ENCODE measurements at places on chromosomes 5 and 9.

GRCh38 chr5:179464631-179465030, 85.7 kb upstream of the RUFY1 start:
- DNase-seq = no peak

GRCh38 chr5:14449052-14449661, 132.4 kb upstream of the OTULINL start:
- no peak for DNase-seq

GRCh38 chr5:68922172-68922987, 171.4 kb upstream of the SLC30A5 start:
- DNase-seq = no peak

GRCh38 chr5:37552770-37553719, 173.9 kb downstream of the WDR70 start:
- DNase-seq = no peak

- DNase-seq = no peak
Measured at GRCh38 chr5:37580106-37580505, 201.0 kb downstream of the WDR70 start.

DNA sequence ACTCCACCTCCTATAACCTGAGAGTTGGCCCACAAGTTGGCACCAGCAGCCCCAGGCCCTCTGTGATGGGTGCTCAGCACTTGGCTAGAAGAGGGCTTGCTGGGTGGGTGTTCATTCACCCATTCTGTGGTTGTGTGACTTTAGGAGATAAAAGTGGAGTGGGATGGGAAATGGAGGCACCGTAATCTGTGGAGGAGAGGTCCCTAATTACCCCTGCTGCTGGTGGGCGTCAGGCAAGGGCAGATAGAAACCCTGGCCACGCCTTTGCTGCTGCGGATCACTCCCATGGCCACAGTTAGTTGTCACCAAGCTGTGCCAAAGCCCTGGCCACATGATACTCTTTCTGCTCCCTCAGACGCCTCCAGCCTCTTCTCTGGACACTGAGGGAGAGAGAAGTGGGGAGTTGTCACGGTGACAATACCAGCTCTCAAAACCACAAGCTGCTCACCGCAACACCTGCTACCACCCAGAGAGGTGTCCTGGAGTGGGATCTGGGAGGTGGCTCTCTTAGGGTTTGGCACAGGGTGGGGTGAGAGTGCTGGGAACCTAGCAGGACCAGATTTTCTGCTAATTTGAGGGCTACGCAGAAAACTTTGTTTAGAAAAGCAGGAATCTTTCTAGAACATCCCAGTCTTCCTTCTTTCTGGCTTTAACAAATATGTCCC, 12.0 kb upstream of the NEUROG1 start:
- DNase-seq = no peak

DNA sequence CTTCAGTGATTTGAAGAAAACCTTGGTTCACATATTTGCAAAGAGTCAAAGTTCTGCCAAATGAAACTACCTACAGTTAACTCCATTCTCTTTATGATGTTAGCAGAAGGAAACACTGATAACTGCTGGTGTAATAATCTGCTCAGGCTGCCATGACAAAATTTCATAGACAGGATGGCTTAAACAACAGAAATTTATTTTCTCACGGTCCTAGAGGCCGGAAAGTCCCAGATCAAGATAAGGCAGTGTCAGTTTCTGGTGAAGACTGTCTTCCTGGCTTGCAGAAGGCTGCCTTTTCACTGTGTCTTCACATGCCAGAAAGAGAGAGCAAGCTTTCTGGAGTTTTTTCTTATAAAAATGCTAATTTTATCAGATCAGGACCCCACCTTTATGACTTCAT, 102.4 kb upstream of the PARP8 start:
- no peak for DNase-seq

GRCh38 chr5:174311531-174312269, 266.2 kb downstream of the NSG2 start:
- peak; percentile 69 for DNase-seq

DNA sequence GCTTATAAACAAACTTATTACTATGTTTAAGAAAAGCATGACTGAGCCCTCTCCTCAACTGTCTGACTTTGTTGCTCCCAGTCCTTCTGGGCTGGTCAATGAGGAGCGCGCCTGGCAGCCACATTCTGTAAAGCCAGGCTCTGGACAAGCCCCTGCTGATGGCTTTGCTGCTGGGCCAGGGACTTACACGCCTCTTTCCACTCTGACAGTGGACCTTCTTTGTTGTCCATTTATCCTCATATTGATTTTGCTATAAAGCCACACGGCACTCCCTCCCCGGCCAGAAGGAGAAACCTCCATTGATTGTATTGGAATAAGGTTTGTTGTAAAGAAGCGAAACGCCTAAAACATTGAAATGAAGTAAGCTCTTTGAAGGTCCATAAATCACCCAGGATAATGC, 50.6 kb downstream of the C5orf15 start:
- DNase-seq = no peak

DNA sequence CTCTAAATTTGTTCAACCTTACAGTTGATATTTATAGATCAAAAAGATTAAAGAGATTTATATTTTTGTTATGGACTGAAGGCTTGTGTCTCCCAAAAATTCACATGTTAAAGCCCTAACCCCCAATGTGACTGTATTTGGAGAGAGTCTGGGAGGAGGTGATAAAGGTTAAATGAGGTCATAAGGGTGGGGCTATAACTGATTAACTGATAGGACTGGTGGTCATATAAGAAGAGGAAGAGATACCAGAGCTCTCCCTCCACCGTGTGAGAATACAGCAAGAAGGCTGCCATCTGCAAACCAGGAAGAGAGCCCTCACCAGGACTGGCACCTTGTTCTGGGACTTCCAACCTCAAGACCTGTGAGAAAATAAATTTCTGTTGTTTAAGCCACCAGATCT, 264.3 kb downstream of the ENC1 start:
- no peak for DNase-seq

DNA sequence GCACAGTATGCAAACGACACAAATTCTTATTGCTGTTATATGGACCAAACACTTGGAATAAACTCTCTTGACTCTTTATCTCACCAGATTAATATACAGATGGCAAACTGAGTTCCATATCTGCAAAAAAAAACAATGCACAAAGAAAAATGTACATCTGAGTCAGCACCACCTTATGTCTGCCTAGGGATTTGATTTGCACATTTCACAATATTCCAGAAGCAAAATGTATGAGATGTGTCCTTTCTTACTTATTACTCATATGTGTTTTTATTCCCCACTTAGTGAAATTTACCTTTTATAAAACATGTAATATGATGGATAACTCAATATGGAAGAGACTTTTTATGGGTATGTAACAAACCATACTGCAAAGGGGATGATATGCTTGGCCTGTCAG, 236.9 kb downstream of the GLIS3 start:
- DNase-seq = no peak

GRCh38 chr5:160601046-160601445, 179.4 kb downstream of the PTTG1 start:
- no peak for DNase-seq

GRCh38 chr5:89721931-89722330, 687.6 kb downstream of the CETN3 start:
- DNase-seq = no peak

- no peak for DNase-seq
Measured at GRCh38 chr5:119582987-119583386, 46.4 kb upstream of the FAM170A start.

DNA sequence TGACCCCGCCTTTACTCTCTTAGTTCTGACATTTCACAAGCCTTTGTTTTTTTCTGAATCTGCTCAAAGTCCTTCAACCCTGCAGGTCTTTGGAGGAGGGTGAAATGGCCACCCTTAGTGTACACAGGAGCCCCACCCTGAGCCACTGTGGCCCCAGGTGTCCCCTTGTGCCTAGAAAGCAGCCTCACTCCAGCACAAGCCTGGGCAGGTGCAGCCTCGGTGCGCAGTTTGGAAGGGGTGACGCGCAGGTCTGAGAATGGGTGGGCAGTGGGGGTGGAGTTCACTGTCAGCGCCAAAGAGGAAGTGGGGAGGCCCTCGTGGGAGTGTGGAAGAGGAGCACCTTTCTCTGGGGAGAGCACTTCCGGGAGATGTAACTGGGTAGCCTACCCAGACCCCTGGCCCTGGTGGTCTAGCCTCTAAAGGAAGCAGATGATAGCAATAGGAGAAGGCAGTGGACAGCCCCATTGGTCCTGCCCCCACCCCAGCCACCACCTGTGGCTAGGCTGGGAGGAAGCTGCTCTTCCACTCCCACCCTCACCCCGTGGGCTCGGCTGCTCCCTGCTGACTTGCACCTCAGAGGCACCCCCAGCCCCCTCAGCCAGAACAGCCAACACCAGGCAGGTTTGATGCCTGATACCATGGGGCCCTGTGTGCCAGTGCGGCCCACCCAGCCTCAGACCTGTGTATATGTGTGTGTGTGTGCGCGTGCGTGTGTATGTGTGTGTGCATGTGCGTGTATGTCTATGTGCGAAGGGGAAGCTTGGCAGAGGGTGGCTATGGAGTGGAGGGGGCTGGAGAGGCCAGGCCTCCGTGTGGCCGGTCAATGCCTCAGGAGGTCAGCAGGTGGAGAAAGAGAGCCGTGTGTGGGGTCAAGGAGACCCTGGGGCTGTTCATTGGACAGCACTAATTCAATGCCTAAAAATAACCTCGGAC, 16.8 kb upstream of the DAB2IP start:
- no peak for DNase-seq

DNA sequence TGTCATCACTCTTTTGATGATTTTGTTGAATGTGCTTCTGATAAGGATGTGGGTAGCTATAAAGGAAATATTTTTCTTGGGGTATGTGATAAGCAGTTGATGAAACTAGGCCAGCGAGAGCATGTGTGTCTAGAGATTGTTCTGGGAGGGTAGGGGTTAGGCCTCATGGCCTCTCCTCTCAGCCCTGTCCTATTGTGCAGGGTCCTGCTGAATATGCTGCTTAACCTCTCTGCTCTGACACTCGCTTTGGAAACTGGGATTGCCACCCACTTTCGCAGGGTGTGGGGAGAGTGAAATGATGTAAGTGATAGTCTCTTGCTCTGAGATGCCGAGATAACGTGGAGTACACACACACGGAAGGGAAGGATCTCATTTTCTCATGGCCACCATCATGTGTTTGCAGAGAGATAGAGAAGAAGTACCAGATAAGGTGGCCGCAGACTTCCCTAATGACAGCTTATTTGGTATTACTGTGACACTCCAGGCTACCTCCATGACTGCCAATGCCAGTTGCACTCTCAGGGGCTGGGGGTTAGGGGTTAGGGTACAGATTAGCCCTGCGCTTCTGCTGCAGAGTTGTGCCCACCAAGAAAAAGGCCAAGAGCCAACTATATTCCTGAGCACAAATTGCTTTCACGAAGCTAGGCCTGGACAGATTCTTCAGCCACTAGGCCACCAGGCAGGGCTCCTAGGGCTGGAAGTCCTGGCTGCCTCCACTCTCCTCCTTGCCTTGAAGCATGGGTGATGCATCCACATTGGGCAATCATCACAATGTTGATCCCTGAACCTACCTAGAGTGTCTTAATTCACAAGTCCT, 25.2 kb upstream of the TNFAIP8 start:
- no peak for DNase-seq

GRCh38 chr5:141039517-141039916, 11.7 kb upstream of the PCDHB1 start:
- no peak for DNase-seq

- DNase-seq = no peak
Measured at GRCh38 chr9:13567833-13568232, 288.3 kb upstream of the MPDZ start.

DNA sequence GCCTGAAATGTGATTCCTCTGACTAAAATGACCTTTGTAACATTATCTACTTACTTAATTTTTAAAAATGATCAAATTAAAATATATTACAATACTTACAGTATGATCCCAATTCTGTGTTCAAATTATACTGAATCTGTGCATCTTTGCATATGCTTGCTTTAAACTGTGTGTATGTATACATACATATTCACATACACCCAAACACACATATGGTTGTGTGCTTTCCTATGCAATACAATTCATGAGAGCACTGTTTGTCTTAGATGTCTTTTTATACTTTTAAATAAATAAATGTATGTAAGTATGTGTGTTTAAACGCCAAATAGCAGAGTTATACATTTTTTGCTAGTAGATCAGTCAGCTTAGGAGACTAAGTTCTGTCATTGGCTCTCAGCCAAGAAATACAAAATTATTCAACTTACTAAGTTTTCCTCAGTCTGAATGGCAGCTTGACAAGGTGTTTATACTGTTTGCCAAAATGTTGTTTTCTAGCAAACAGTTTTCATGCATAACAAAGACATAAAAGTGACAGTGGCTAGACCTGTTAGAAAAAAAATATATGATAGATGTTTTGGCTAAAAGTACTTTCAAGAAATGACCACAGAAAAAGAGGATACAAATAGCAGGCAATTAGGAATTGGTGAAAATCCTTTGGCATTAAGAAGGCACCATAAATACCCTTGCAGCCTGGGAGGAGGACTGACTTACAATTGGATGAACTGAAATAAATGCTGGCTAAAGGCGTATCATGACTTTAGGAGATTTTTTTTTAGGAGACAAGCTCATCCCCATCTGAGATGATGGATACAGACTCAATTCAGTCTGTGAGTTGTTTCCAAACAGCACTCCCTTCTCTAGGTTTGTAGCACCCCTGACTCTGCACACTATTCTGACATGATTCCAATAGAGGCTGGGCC, 7.9 kb downstream of the TICAM2 start:
- no peak for DNase-seq

- no peak for DNase-seq
Measured at GRCh38 chr5:151134228-151134627, 23.4 kb downstream of the ANXA6 start.

DNA sequence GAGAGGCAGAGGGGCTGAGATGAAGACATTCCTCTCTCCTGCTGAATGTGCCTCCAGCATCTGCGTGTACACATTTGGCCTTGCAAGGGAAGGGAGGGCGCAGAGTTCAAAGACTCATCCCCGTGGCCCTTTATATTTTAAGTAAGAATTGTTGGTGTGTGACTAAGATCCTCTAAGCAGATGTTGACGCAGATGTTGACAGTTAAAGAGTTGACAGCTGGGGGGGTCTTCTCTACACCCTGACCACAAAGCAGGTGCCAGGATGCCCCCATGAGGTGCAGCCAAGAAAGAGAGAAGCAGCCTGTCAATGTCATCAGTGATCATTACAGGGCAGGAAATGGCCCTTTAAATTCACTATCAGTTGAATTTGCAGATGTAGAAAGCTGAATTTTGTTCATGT, 262.9 kb downstream of the IRX1 start:
- no peak for DNase-seq

DNA sequence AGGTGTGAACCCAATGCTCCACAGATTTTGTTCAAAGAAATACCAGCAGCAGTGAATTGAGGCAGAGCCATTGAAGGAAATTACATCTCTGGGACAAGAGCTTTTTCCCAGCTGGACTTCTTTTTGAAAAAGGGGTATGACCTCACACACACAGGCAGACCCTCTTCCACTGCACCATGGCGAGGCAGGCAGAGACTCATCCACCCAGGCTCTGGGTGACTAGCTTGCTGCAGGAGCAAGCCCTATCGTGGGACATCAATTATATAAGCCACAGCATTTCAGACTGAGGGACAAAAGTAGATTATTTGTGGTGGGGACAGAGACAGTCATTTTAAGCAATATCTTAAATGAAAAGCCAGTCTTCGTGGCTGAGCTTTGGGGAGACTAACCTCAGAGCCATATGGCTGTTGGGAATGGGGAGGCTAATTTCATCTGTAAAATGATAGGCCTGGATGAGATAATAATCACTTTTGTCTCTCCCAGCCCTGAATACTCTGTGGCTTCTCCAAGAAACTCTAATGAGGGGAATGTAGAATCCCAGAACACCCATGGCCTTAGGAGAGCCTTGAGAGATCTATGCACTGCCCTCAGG, 113.1 kb upstream of the TNC start:
- no peak for DNase-seq

All from inflammatory macrophage treated with lipopolysaccharide for 1 hour (primary cell).